Aorta (tissue), 5 donors: ENCODE measurements at places on chromosomes 4 and X. TPM values are rescaled to one million over a fixed set of nuclear protein-coding genes. Genes with fewer than 3 reads are reported as not detected.

DNA sequence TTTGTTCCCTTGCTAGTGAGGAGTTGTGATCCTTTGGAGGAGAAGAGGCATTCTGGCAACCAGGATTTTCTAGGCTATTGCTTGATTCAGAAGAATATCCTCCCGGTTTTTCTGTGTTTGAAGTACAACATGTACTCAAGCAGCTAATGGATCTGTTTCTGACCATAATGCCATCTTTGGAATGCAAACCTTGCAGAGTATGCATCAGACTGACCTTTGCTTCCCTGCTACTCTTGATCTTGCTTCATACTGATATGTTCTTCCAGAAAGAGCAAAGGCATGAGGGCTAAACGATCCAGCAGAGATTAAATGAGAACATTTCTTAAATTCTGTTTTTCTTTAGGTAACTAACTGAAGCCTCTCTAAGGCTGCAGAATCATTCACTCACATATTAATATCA, 265.4 kb upstream of the SLC7A11 start:
- no peaks in the 10 kb centered on the region for H3K36me3 ChIP-seq
- H3K4me1 ChIP-seq = no peaks in the 10 kb centered on the region
- no peaks in the 10 kb centered on the region for H3K27me3 ChIP-seq
- H3K27ac ChIP-seq = no peak overlapping the region

DNA sequence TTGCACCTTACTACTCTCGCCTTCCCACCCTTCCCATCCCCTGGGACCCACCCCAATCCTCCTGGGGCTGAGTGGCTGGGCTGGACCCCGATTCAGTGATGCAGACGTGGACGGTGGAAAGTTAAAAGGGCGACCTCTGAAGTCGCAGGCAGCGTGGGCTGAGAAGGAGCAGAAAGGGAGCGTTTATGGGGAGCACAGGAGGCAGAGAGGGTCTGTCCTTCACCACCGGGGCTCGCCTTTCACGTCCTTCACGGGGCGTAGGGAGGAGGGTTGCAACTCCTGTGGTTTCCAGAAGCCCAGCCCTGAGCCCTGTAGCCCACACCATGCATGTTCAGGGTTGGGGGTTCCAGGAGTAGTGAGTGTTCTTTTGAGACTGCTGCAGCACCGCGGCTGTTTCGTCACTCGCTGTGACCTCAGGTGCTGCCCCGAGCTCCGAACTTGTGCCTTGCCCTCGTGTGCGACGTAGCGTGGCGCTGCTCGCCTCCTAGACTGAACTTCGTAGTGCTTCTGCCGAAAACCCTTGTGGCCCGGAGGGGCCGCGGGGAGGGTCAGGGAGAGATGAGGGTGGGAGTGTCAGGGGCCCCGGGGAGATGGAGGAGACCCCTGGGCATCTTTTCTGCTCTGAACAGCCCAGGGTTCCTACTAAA, 1.6 kb downstream of the NHS start:
- no peaks in the 10 kb centered on the region for H3K27me3 ChIP-seq
- H3K4me3 ChIP-seq = peak overlapping the region; percentile 56
- no peaks in the 10 kb centered on the region for H3K4me1 ChIP-seq
- H3K36me3 ChIP-seq = no peaks in the 10 kb centered on the region
- no peak overlapping the region for H3K27ac ChIP-seq

- H3K27ac ChIP-seq = no peak overlapping the region
- H3K36me3 ChIP-seq = no peaks in the 10 kb centered on the region
- H3K4me3 ChIP-seq = no peak overlapping the region
Measured at GRCh38 chr4:139458543-139458942, 4.6 kb downstream of the RAB33B start.

DNA sequence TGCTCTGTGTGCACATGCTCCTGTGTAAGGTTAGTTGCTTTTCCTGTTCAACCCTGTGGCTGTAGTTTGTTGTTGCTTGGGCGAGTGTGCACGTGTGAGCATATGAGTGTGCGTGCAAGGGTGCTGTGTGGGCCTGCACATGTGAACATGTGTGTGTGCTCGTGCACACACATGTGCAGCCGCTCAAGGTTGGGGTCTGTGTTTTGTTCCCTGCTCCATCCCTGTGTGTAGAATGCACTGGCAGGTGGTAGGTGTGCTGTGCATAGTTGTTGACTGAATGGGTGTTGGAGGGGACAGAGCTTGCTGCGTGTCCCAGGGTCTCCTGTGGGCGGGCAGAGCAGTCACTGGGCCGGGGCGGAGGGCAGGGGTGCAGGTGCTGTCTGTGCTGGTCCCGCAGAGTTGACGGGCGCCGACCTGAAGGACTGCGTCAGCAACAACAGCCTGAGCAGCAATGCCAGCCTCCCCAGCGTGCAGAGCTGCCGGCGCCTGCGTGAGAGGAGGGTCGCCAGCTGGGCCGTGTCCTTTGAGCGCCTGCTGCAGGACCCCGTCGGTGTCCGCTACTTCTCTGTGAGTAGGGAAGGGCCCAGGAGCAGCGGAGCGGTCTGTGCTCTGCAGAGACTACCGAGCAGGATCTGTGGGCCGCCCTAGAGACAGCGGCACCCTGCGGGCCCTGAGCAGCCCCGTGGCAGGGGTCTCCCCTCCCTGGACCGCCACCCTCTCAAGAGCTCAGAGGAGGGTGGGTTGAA, 27.9 kb upstream of the HGFAC start:
- no peaks in the 10 kb centered on the region for H3K27me3 ChIP-seq
- no peaks in the 10 kb centered on the region for H3K36me3 ChIP-seq
- H3K4me3 ChIP-seq = no peak overlapping the region
- no peaks in the 10 kb centered on the region for H3K4me1 ChIP-seq
- H3K27ac ChIP-seq = no peak overlapping the region

GRCh38 chr4:181219783-181220416, 1023.3 kb upstream of the TENM3 start:
- H3K27ac ChIP-seq = no peak overlapping the region
- no peak for DNase-seq
- H3K4me1 ChIP-seq = no peaks in the 10 kb centered on the region
- H3K27me3 ChIP-seq = no peaks in the 10 kb centered on the region

GRCh38 chrX:53261355-53261972, 19.9 kb downstream of the IQSEC2 start:
- no peak overlapping the region for H3K27ac ChIP-seq
- no peaks in the 10 kb centered on the region for H3K36me3 ChIP-seq
- H3K4me1 ChIP-seq = no peaks in the 10 kb centered on the region
- DNase-seq = no peak
- no peak overlapping the region for H3K4me3 ChIP-seq

DNA sequence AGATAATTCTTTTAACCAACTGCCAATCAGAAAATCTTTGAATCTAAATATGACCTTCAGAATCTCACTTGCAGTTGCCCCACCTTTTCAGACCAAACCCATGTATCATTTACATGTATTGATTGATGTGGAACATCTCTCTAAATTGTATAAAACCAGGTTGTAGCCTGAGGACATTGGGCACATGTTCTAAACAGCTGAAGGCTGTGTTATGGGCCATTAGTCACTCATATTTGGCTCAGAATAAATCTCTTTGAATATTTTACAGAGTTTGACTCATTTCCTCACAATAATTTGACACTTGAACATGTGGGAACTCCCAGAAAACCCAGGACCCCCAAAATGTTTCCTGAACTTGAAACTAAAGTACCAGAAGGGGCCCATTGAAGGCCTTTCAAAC, 58.7 kb downstream of the UGT2B10 start:
- no peaks in the 10 kb centered on the region for H3K4me1 ChIP-seq
- no peaks in the 10 kb centered on the region for H3K36me3 ChIP-seq
- no peaks in the 10 kb centered on the region for H3K27me3 ChIP-seq
- no peak overlapping the region for H3K4me3 ChIP-seq

- peak overlapping the region; percentile 62 for H3K27ac ChIP-seq
- peaks cover 9% of the 10 kb centered on the region for H3K4me1 ChIP-seq
- no peak for DNase-seq
- no peak overlapping the region for H3K4me3 ChIP-seq
- H3K27me3 ChIP-seq = no peaks in the 10 kb centered on the region
Measured at GRCh38 chr4:76198411-76199237, 15.0 kb downstream of the SCARB2 start.

GRCh38 chr4:72714482-72715279, 145.7 kb upstream of the ADAMTS3 start:
- H3K36me3 ChIP-seq = no peaks in the 10 kb centered on the region
- no peak for DNase-seq
- no peaks in the 10 kb centered on the region for H3K27me3 ChIP-seq
- peaks cover 2% of the 10 kb centered on the region for H3K4me1 ChIP-seq

GRCh38 chr4:82965763-82966162, 44.9 kb downstream of the LIN54 start:
- no peak overlapping the region for H3K27ac ChIP-seq
- H3K27me3 ChIP-seq = no peaks in the 10 kb centered on the region
- no peak overlapping the region for H3K4me3 ChIP-seq
- peaks cover 5% of the 10 kb centered on the region for H3K36me3 ChIP-seq
- no peak for DNase-seq

DNA sequence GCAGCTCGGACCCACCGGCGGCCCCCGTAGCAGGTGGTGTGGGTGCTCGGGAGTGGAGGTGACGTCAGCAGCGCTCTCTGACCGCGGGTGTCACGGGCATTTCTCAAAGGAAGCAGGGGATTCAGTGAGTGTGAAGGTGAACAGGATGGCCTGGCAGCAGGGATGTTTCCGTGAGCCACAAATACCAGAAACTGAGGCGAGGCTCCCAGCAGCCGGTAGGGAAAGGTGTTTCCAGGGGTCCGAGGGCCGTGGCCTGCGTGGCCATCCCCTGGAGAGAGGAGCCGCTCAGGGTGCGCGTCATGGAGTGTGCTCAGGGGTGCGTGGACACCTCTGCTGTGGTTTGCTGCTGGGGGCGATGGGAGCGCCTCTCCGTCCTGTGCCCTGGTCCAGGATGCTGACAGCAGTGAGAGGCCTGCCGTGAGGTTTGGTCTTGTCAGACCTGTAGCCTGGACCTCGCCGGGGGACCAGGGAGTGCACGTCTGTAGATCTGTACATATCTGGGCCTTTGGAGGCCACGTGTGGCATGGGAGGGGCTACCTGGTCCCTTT, 10.2 kb upstream of the HGFAC start:
- no peaks in the 10 kb centered on the region for H3K4me1 ChIP-seq
- H3K27me3 ChIP-seq = no peaks in the 10 kb centered on the region
- H3K36me3 ChIP-seq = no peaks in the 10 kb centered on the region
- DNase-seq = no peak
- H3K4me3 ChIP-seq = no peak overlapping the region

DNA sequence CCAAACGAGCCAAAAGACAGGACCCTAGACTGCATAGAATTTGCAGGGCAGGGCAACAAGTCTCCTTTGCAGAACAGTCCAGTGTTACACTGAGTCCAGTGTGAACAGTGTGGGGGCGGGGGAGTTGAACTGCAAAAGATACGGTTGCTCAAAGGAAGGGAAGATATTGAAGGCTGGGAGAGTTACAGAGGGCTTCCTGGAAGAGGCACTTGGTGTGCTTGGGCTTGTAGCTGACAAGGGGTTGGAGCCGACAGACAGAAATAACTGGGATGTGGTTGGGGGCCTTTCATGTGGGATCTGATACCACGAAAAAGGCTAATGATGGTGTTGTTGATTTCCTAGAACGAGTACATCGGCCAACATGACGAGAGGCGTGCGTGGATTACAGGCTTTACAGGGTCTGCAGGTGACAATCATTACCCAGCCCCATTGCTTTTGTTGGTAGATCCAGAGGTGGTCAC, 6.1 kb downstream of the XPNPEP2 start:
- H3K36me3 ChIP-seq = no peaks in the 10 kb centered on the region
- no peak for DNase-seq
- no peaks in the 10 kb centered on the region for H3K27me3 ChIP-seq

DNA sequence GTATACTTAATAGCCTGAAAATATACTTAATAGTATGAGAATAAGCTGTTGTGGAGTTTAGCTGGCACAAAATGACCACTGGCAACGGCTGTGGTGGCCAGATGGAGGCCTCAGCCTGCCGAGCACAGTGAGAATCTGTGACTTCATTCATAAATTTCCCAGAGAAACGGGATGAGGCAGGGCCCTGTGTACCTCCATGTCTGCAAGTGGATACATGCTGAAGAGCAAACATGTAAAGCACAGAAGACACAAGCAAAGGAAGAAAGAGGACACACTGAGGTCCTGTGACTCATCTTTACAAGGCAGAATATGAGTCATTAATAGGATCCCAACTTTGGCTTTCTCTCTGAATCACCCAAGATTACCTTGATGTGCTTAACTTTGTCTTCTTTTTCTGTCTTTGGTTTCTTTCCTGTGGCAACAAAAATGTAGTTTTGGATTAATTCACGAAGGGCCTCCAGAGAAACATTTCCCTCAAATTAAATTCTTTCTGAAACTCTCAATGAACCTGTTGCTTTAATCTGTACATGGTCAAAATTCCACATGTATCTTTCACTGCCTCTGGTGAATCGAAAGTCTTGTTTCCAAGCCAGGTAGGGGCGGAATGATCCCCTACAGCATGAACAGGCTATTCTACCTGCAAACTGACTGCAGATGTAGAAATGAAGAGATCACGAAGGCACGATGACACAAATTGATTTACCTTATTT, 56.4 kb downstream of the IRF2 start:
- DNase-seq = no peak
- no peak overlapping the region for H3K27ac ChIP-seq
- H3K4me3 ChIP-seq = no peak overlapping the region
- H3K36me3 ChIP-seq = peaks cover 5% of the 10 kb centered on the region
- H3K27me3 ChIP-seq = no peaks in the 10 kb centered on the region
- no peaks in the 10 kb centered on the region for H3K4me1 ChIP-seq

DNA sequence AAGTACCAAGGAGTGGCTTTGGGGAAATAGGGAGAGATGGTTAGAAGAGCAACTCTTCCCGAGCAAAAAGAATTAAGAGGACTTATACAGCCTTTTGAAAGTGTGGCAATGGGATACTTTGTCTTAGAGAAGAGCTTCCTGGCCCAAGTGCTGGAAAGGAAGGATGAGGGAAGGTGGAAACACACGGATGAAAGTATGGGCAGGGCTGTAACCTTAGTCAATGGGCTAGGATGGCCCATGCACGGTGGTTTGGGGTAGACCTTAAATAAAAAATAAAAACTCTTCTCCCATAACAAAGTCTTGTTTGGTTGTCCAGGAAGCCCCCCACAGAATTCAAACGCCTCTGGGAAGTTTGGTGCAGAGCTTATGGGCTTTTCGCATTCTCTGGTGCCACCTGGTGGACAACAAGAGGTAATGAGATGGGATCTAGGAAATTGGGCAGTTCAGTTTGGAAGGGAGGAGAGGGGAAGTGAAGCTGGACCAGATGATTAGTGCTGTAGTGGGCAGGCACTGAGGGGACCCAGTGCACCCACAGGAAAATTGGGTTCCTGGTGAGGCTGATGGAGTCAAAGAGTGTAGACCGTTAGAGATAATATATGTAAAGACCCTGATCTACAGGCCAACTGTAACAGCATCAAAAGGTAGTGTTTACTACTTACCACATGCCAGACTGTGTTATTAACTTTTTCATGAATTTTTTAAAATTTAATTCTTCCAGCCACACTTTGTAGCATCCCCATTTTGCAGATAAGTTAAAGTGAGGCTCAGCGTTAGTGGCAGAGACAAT, 13.8 kb upstream of the ENOX2 start:
- H3K27me3 ChIP-seq = no peaks in the 10 kb centered on the region
- DNase-seq = no peak

- no peaks in the 10 kb centered on the region for H3K27me3 ChIP-seq
- no peak for DNase-seq
- peaks cover 4% of the 10 kb centered on the region for H3K36me3 ChIP-seq
- H3K4me1 ChIP-seq = no peaks in the 10 kb centered on the region
- no peak overlapping the region for H3K27ac ChIP-seq
Measured at GRCh38 chr4:38625508-38625907, 38.5 kb upstream of the KLF3 start.

TLL1 gene
- 20.6 TPM for total RNA-seq

FOXP3 gene
- 0.32 TPM for total RNA-seq

LRP2BP gene
- 1.8 TPM for total RNA-seq

CRMP1 gene
- total RNA-seq = 0.58 TPM
